ENCODE measurements at places on chromosomes 2 and 18.

DNA sequence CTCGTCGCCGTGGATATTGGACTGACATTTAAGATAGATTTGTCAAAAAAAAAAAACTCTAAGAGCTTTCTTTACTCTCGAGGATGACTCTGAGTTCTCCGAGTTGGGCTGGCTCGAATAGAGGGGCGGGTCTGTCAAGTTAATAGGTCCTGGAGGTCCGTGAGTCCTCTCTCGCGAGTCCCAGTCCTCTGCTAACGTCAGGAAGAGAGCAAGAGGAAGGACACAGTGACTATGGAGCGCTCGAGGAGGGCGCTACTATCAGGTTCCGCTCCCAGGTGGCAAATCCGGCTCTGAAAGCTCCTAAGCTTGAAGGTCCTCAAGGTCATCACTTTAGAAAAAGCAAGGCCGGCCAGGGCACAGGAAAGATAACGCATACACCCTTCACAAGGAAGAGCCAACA, 404 bp upstream of the AKAIN1 start:
- DNase-seq = no peak

- DNase-seq = no peak
These were observed 61.4 kb upstream of the RTN4 start for GRCh38 chr2:55111570-55112228.

DNA sequence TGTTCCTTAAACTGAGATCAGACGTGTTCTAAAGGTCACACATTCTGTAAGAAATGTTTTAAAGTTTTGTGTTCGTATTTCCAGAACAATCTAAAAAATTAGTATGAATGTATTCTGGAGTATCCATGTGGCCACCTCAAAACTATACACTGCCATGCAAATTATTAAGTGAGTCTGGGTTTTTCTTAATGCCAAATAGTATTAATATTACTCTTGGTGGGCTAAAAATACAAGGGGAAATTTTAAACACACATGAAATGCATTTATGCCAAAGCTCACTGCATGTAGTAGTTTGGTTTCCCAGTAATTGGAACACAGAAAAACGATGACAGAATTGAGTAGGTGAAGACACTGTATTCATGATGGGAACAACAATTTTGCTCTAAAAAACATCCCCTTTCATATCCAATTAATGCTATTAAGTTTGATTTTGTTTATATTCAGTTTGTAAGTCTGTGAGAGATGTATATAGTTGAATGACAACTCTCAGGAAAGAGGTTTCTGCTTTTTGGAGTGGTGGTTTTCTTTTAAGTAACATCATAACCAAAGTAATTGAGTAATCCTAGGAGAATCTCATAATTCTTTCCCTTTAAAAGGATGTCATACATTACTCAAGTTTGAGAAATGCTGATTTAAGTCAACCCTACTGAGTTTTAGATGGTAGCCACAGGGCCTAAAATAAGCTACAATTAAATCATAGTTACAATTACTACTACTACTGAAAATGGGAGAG, 75.7 kb upstream of the CDCA7 start:
- DNase-seq = no peak

- DNase-seq = no peak
These were observed 87.7 kb downstream of the SPTBN1 start for GRCh38 chr2:54543733-54544396.

DNA sequence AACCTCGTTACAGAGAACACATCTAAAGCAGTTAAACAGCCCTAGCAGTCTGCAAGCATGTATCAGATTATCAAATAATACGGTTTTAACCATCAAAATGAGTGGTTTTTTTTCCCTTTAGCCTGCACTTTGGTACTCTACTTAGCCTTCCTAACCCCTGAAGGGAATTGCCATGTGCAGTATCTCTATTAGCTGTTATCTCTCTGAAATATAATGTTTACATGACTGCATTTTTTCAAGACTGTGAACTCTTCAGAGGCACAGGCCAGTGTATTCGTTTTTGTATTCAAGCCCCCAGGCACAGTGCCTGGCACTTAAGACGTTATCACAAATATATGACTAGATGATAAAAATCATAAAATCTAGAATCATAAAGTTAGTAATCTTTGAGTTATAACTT, 509.5 kb downstream of the PARD3B start:
- DNase-seq = no peak

DNA sequence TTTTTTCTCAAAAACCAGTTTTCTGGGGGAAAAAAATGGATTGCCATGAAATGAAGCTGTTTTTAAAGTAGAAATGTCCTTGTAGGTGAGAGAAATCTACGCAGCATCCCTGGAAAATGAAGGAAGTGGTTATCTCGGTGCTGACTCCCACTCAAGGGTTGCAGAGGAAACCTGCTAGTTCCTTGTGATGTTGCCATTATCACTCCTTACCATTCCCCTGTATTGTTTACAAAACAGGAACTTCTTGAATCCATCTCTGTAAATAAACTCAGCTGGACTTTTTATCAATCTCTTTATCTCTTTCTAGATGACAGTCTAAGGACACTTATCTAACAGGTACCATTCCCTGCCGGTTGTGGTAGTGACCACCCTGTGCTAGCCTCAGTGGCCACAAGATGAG, 61.2 kb downstream of the FEZ2 start:
- no peak for DNase-seq

DNA sequence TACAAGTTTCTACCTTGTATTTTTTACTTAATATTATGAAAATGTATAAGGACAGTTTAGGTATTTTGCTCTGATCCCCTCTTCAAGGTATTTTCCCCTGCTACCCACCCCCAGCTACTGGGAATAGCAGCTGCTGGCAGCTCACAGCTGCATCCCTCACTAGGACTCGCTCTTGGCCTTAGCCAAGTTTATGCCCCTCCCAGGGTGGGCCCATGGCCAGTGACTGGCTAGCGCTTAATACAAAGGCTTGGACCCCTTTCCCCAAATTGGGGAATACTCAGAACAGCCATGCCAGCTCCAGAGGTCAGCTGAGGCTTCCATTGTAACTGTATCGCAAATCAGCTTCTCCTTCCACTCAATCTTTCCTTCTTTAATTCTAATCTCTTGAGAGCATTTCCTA, 131.3 kb downstream of the GFPT1 start:
- no peak for DNase-seq

DNA sequence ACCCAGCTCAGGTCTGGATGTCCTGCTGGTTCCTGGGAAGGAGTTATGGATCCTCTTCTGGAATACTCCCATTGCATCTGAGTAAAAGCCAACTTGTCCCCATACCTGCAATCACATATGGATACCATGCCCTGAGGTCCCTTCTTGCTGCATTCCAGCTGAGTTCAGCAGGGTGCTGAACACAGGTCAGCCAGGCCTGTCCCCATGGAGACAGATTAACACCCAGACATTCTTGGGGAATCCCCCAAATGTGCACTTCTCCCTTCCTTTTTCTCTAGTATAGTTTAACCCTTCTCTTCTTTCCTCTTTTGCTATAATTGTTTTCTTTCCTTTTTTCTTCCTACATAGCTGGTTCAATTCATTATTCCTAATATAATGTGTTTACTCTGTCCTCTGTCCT, 799.6 kb upstream of the HS6ST1 start:
- DNase-seq = no peak
